GM13976 (cell line): ENCODE measurements at places on chromosomes 4 and X.

DNA sequence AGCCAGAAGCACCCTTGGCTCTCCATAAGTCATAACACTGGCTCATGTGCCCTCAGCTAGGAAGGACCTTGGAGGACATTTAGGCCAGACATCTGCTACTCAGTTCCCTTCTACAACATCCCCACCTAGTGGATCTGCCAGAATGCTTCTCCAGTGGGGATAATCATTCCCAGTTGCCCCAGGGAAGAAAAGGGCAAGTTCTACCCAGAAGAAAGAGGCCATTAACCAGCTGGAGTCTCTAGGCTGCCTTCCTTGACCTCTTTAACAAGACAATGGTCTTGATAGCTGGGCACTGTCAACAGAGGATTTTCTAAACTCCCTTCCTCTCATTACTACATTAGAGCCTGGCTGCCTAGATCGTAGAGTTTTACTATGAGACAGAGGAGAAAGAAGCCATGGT is 42.0 kb downstream of the LGI2 start:
- DNase-seq: peak; percentile 35

DNA sequence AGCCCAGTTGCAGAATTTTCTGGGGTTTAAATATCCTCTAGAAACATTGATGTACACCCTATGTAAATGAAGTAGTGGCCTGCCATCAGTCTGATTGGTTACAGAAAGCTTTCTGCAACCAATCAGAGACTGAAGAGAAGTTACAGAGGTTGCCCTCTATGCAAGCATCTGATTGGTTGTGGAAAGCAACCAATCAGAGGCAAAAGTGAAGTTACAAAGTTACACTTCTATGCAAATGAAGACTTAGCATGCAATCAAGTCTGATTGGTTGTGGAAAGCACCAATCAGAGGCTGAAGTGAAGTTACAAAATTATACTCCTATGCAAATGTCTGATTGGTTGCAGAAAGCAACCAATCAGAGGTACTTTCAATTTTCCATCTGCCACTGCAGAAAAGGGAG is 51.9 kb upstream of the USP9X start:
- no peak for DNase-seq

GRCh38 chrX:46382595-46382994 is 162.6 kb downstream of the ZNF674 start:
- DNase-seq: no peak

DNA sequence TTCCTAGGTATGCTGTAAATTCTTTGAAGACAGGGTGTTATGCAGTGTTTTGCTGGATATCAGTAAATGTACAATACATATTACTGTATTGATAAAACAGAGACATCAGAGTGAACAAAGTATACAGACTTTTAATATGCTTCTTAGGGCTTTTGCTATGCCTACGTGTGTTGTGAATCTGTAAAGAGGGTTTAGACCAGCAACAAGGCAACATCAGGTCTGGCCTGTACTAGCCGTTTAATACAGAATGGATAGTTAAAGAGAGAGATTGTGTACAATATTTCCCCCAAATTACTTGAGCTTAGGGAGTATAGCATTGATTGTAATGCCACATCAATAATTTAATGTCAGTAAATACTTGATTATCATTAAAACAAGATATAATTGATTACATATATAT is 75.2 kb downstream of the PAQR3 start:
- DNase-seq: no peak

DNA sequence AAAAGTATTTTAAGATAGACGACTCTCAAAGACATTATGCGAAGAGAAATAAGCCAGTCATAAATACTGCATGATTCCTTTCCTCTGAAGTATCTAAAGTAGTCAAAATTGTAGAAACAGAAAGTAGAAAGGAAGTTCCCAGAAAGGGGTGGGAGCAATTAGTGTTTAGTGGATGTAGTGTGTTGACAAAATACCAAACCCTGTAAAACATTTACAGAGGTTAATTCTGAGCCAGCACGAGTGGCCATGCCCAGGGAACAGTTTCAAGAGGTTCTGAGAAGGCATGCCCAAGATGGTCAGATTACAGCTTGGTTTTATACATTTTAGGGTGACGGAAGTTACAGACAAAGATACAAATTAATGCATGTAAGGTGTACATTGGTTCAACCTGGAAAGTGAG is 34.4 kb upstream of the SLC25A4 start:
- DNase-seq: no peak

DNA sequence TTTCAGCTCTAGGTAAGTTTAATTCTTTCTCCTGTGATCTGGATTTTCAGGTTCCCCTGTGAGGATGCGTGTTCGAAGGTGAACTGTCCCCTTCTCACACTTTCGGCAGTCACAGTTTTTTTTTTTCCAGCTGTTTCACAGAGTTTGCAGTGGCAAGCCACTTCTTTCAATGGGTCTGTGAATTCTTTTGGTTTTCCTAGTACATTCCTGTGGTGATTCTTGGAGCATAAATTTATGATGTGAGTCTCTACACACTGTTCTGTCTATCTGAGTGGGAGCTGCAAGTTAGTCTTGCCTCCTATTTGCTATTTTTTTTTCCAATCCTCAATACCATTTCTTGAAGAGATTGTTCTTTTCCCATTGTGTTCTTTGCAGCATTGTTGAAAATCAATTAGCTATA is 595.5 kb downstream of the RAPGEF2 start:
- DNase-seq: no peak

DNA sequence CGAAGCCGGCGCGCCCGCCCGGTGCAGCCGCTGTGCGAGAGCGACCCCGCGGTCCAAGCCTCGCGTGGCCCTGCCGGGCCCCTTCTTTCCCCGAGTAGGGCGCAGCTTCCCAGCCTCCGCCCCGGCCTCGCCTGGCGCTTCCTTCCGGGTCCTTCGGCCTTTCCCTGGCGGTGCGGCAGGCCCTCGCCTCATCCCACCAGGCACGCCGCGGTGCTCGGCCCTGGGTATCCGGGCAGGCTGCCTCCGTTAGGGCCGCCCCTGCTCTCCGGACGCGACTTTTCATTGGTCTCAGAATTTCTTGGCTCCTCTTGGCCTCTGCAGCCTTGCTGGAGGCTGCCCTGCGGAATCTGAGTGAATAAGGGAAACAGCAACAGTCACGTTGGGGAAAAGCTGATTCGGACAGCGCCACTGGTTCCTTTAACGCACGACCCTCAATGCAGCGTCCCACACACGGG is 429 bp downstream of the UVSSA start:
- peak; percentile 83 for DNase-seq

DNA sequence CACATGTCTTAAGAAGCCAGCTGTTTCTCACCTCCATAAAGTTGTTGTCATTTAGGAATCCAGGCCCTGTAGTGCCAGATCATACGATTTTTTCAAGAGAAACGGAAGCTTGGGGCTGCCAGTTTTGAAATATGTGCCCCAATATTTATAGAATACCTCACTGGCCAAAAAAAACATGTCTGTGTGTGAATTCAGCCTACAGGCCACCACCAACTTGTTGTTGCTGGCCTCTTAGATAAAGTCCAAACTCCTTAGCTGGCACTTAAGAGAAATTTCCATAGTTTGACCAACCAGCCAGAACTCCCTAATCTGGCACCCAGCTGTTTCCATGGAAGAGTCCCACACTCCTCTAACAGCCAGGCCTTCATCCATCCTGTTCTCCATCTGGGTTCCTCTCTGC is 74.1 kb downstream of the WDR19 start:
- DNase-seq: no peak

DNA sequence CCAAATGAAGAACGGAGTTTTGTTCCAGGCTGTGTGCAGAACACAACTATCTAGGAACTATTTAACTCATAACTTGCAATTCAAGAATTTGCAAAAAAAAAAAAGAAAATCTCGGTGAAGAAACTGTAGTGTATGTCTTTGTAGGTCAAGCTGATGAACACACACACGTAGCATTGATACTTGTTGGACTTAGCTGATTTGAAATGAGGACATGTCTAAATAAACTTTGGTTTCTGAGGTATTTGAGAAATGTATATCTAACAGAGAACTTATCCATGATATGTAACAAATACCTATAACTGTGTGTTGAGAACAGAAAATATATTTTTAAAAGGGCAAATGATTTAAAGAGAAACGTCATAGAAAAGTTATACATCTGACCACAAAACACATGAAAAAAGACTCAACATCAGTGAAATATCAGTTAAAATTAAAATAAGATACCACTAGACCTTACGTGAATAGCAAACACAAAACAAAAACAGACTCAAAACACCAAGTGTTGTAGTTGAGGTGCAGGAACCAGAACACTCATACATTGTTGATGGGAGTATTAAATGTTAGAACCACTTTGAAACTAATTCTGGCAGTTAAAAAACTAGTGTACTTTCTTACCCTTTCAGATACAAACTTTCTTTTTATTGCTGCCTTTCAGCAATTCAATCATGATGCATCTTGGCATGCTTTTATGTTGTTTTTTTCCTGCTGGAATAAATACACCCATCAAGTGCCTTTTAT is 1535.8 kb upstream of the PCDH10 start:
- DNase-seq: no peak

DNA sequence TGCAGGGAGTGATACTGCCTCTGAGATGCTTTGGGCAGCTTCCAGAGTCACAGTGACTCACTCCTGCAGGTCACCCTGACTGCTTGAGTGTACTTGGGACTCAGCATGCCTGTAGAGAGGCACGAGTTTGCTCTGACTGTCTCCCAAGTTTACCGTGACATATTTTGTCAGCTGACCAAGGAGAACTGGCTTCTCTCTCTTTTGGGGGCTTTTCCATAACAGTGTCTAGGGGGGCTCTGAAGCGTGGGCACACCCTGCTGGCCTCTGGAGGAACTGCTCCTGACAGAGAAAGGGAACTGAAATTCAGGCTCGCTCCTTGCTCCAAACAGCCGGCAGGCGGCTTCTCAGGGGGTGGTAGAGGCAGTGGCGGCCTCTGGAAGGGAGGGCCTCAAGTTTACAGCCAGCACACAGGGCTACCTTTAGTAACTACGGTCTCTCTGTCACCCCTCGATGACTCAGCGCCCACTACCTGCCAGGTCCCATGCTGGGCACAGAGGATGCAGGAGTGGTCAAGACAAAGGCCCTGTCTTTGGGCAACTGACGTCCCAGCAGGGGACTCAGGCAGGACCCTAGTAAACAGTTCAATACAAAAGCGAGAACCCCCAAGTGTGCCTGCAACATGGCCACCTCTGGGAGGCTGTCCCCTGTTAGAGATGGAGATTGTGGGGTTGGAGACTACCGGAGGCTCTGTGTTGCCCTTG is 17.8 kb downstream of the ZNF185 start:
- peak; percentile 81 for DNase-seq

DNA sequence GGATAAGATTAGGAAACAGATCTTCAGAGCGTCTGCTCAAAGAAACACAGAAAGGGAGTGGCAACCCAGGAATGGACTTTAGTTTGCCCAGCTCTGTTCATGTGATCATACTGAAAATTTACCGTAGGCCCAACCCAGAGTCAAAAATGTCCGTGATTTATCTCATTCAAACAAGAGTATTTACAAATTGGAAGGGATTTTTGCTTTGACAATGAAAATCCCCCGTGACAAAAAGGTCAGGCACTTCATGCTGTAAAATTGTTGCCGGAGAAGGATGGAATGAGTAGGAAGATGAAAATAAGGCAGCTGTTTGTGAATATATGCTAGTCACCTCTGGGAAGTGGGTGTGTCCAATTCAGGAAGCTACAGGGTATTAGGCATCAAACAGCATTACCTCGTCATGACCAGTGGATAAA is 1.2 kb downstream of the SULT1B1 start:
- no peak for DNase-seq

- DNase-seq: no peak
Observed at GRCh38 chr4:145739845-145740244, 59.9 kb downstream of the C4orf51 start.

- DNase-seq: peak; percentile 6
Observed at GRCh38 chrX:133776072-133776471, 209.3 kb downstream of the GPC3 start.

- no peak for DNase-seq
Observed at GRCh38 chr4:33054656-33055196, 2334.6 kb downstream of the PCDH7 start.
